Lower lobe of right lung (tissue), 2 donors: ENCODE measurements at places on chromosomes 2 and 18. TPM values are rescaled to one million over a fixed set of nuclear protein-coding genes. Genes with fewer than 3 reads are reported as not detected.

- H3K4me3 ChIP-seq, result no peak overlapping the region
- no peak for DNase-seq
- peaks cover 20% of the 10 kb centered on the region for H3K4me1 ChIP-seq
- H3K27me3 ChIP-seq, result peaks cover 22% of the 10 kb centered on the region
- H3K27ac ChIP-seq, result no peak overlapping the region
These were observed 55.0 kb upstream of the CTDP1 start for GRCh38 chr18:79624356-79625170.

DNA sequence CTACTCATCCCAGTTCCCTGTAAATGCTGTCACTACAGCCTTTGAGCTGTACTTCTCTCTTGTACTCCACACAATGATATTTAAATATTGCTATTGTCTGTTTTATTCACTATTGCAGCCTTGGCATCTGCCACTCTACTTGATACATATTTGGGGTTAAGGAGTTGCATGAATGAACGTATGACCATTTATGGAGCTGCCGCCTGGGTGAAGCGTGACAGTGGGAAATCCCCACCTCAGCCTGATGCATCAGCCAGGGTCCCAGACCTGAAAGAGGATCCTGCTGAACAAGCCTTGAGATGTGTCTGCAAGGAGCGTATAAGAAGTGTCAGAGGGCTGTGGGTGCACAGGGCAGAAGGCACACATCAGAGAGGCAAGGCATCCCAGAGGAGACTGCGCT is 39.1 kb downstream of the MRPL35 start:
- no peaks in the 10 kb centered on the region for H3K36me3 ChIP-seq
- H3K4me1 ChIP-seq, result peaks cover 5% of the 10 kb centered on the region
- H3K27me3 ChIP-seq, result no peaks in the 10 kb centered on the region
- H3K27ac ChIP-seq, result no peak overlapping the region
- no peak for DNase-seq

Gene FSHR
- total RNA-seq, result not detected

Gene SEMA4C
- 24.3 TPM for total RNA-seq

DNA sequence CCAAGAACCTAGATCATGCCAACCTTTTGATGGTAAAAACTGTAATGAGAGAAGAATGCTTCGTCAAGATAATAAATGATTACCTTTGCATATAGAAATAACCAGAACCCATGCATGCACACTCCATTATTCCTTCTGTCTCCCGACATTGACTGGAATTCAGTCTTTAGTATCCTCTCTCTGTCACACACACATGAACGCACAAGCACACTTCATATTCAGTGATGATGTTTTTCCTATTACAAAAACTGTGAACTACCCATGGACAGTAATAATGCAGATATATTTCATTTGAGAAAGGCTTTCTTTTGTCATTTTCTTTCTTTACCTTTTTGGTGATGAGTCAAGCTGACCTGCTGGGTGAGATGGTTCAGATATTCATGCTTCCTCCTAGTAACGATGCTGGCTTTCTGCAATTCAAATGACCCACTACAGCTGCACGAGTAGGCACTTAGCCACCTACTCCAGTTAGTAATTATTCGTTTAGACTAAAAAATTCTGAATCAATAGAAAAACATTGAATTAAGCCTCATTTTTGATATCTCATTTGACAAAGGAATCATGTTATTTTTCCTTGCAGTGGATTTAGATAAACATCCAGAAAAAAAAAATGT is 382.2 kb downstream of the TGIF1 start:
- no peaks in the 10 kb centered on the region for H3K4me1 ChIP-seq
- no peak for DNase-seq
- H3K36me3 ChIP-seq, result no peaks in the 10 kb centered on the region
- H3K4me3 ChIP-seq, result no peak overlapping the region

- no peak overlapping the region for H3K27ac ChIP-seq
- no peak overlapping the region for H3K4me3 ChIP-seq
- peaks cover 8% of the 10 kb centered on the region for H3K4me1 ChIP-seq
- no peaks in the 10 kb centered on the region for H3K27me3 ChIP-seq
- DNase-seq, result no peak
These were observed 2.4 kb downstream of the PAIP2B start for GRCh38 chr2:71224457-71224856.

GRCh38 chr18:3998698-3999333 is 456.3 kb downstream of the DLGAP1 start:
- H3K4me1 ChIP-seq, result no peaks in the 10 kb centered on the region
- H3K4me3 ChIP-seq, result no peak overlapping the region
- DNase-seq, result no peak
- no peak overlapping the region for H3K27ac ChIP-seq

Gene SGO2
- total RNA-seq, result 2.8 TPM

Gene FAM237A
- not detected for total RNA-seq

Gene CAVIN2
- total RNA-seq, result 182 TPM

Gene ZBTB7C
- total RNA-seq, result 15.0 TPM
